ENCODE measurements at places on chromosomes 7 and 10. TPM values are rescaled to one million over a fixed set of nuclear protein-coding genes. Genes with fewer than 3 reads are reported as not detected.

The AGR3 gene
- total RNA-seq, result not detected

DNA sequence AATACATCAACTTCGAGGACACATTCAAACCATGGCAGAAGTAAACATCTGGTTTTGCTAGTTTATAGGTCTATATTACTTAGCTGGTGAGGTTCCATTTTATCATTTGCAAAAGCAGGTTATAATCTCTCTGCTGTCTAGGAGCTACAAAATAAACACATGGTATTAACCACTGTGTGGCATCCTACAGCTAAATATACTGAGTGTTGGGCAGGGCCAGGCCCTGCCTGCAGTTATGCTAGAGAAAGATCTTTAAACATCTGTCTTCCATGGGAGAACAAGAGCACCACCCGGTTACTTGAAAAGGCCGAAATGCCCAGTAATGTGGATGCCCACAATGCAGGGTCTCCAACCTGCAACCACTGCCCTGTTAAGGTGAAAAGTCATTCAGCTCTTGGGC lies 20.6 kb upstream of the FKBP9 start:
- no peak for DNase-seq

- no peak for DNase-seq
These were observed 310.9 kb upstream of the ZNF32 start for GRCh38 chr10:43959364-43960134.

GRCh38 chr10:44516891-44517290 lies 132.0 kb upstream of the CXCL12 start:
- no peak for DNase-seq

GRCh38 chr7:80481196-80481884 lies 30.5 kb downstream of the GNAT3 start:
- DNase-seq, result no peak

- no peak for DNase-seq
These were observed 179.7 kb downstream of the HGF start for GRCh38 chr7:81590131-81590530.

DNA sequence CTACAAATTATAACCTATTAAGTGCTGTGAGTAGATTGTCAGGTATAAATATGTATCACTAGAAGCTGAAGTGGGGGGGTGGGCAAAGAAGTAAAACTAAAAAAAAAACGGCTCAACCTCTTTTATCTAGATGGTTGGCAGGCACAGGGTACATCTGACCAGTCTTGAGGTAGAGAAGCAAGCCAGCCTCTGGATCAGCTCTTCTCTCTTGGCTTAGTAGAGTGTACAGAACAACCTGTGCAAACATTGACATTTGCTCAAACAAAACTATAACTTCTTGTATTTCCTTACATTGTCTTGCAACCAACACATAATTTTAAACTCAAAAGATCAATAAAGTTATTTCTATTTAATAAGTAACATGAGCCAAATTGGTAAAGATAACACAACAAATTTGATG lies 25.6 kb downstream of the DNA2 start:
- DNase-seq, result no peak

GRCh38 chr7:80403686-80404241 lies 108.1 kb downstream of the GNAT3 start:
- no peak for DNase-seq
